ENCODE measurements at places on chromosomes 7 and 10.

DNA sequence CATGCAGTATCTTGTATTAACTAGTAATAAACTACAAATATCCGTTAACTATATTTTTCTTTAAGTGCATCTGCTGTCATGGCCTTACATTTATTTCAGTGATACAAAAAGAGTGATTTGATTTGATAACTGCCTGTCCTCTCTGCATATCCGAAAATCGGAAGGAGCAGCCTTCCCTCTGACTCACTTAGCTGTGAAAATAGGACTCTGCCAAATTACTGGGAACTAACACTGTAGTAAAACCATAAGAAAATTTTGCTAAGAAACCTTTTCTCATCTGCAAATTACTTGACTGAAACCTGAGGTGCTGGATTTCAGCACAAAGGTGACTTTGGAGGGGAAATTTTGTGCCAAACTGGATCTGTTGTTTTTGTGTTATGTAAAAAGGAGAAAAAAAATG is 176.6 kb upstream of the MKLN1 start:
- DNase-seq, result no peak

- DNase-seq, result peak; percentile 16
These were observed 563.6 kb upstream of the SEMA3D start for GRCh38 chr7:85750454-85750949.

- no peak for DNase-seq
These were observed 59.4 kb downstream of the MTPN start for GRCh38 chr7:135917721-135918120.

DNA sequence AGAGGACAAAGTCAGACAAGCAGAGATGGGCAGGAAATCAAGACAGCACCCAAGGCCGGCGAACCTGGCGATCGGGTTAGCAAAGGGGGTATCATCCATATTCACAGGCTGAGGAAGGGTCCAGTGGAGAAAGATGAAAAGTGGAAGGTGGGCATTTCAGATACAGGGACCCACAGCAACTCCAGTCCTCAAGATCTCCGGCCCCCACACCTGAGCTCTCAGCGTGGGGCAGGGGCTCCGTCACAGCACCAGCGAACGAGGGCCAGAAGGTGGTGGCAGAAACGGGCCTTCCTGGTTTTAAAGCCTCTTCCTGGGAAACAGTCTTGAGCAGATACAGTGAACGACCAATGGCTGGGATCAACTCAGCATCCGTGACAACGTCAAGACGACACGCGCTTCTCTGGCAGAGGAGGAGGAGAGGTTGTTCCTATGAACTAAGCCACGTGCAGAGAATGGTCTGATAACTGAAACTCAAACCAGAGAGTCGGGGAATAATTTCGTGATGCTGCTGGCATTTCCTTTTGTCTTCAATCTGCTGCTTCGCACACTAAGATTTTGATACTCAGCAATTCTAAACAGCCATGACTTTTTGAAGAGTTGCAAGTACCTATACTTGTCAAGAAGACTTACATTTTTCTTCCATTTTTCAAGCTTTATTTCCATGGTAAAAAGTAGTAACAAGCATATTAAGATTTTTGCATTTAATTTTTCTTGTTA is 219.8 kb downstream of the ZMYND11 start:
- no peak for DNase-seq

DNA sequence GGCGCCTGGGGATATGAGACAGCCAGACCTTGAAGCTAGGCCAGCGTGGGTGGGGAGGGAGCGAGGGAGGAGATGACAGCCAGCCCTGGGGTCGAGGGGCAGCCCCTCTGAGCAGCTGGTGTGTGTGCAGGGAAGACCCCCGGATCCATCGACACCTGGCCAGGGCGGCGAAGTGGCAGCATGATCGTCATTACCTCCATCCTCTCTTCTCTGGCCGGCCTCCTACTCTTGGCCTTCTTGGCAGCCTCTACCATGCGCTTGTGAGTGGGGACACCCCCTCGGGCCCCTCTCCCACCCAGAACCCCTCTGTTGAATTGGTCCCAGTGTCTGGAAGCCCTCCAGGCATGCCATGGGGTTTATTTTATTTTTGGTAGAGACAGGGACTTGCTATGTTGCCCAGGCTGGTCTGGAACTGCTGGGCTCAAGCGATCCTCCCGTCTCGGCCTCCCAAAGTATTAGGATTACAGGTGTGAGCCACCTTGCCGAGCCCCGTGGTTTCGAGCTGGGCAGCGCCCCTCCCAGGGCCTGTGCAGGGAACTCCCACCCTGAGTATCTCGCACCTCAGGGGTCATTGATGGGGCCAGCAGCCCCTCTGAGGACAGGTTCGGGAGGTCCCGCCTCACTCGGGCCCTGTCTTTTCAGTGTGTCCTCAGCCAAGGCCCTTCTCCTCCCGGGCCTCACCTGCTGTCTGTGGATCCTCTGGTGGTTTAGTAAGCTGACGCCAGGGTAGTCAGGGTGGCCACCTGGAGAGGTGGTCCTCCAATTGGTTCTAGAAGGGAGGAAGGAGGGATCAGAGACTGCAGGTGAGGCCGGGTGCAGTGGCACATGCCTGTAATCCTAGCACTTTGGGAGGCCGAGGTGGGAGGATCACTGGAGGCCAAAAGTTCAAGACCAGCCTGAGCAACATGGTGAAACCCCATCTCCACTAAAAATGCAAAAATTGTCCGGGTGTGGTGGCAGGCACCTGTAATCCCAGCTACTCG is 3.8 kb downstream of the UPK3B start:
- DNase-seq, result no peak

GRCh38 chr7:2823130-2823529 is 21.0 kb downstream of the GNA12 start:
- no peak for DNase-seq

DNA sequence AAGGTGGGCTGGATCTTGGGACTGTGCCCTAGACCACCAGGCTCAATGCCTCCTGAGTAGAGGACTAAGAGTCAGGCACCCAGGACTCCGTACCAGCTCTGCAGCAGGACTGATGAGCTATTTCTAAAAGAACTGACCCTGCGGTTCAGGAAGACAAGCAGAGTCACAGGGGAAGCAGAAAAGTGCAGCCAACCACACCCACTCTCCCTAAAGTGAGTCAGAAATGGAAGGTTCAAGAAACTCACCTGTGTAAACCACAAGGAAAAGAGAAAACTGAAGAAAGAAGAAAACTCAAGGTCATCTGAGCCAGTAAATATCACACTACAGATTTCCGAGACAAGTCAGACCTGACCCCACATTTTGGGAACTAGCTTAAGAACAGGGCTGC is 2.5 kb downstream of the PARP12 start:
- DNase-seq, result no peak

DNA sequence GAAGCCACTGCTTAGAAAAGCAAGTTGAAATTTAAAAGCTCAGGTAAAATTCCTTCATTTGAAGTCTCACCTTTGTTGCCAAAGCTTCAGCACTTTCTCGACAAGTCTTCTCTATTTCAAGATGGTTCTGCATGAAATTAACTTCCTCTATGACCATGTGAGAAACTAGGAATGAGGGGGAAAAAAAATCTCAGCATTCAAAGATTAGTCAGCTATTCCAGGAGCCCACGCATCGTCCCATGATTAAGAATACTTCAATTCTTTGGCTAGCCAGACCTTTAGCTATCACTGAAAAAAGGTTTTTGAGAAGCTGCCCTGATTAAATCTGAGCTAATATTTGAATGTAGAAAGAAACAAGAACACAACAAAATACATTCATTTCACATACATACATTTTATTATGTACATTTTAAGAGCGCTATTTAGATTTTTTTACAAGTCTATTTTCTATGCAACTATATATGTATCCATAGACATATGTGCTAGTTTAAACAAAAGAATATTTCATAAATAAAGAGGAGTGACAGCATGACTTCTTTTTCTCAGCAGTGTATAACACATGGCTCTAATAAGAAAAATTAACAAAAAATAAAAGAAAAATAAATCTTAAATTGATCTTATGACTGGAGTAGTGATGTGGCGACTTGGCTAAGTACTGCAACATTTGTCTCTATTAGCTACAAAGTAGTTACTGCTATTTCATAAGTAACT is 44.8 kb downstream of the SHTN1 start:
- DNase-seq, result no peak

DNA sequence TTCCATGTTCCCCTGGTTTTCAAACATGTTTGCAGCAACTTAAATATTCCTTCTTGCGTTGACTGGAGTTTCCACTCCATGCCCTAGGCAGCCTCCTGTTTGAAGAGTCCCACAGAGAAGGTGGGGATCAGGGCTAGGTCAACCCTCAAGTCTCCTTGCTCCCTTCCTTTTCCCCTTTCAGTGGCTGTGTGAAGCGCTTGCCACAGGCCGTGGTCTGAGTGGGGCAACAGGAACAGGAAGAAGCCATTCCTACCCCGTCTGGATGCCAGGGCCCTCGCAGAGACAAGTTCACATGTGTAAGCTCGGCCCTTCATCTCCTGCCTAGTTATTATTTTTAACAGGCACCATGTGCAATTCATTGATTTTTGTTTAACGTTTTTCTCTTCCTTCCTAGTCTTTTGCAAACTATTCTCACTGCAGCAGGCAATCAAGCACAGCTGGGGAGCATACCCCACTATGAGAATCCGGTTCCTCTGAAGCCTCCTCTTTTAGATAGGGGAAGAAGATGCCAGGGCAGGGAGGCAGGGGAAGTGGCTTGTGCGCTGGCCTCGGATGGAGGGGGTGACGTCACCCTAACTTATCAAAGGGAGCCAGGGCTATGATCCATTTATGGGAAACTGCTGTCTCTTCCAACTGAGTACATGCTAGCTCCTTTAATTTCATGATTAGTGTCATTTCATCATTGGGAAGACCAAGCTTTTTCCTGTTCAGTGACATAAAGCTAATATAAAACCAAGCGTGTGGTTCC is 64.2 kb downstream of the PRLHR start:
- no peak for DNase-seq

DNA sequence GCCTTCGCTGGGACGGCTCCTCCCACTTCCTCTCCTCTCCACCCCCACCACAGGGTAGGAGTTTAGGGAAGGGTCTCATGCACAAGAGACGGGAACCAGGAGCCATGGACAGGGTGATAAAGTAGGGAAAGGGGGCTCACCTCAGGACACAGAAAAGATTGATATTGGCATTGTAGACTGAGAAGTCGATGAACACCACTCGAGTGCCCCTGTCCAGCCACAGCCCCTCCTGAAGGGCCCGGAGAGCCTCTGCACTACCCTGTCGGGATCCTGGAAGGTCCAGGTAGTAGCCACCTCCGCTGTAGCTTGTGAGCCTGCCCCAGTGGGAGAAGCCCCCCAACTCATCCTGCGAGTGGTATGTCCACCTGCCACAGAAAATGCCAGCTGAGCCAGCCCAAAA is 10.8 kb upstream of the BLOC1S2 start:
- no peak for DNase-seq

GRCh38 chr7:81234896-81235295 is 316.0 kb upstream of the SEMA3C start:
- no peak for DNase-seq

Data from right renal pelvis (tissue), 4 donors.